Dermis lymphatic vessel endothelial cell (primary cell): ENCODE measurements at places on chromosomes 7 and 10. TPM values are rescaled to one million over a fixed set of nuclear protein-coding genes. Genes with fewer than 3 reads are reported as not detected.

DUS4L gene
- 2.9 and 4.4 TPM in 2 replicates for total RNA-seq

SPACDR gene
- 0.09 and 0.22 TPM in 2 replicates for total RNA-seq

HOXA7 gene
- total RNA-seq: 1.4 and 2.5 TPM in 2 replicates

FAM171A1 gene
- total RNA-seq: 41.9 and 47.4 TPM in 2 replicates

MYOZ1 gene
- not detected in 2 replicates for total RNA-seq

TMEM225B gene
- 0.11 TPM in 1 of 2 replicates, not detected in the other for total RNA-seq

GSTO2 gene
- total RNA-seq: 0.98 and 1.0 TPM in 2 replicates

CRHR2 gene
- total RNA-seq: not detected in 2 replicates

IGFBP1 gene
- total RNA-seq: not detected in 2 replicates

A1CF gene
- total RNA-seq: not detected in 2 replicates

CYP26A1 gene
- 0.26 and 1.6 TPM in 2 replicates for total RNA-seq

IKZF1 gene
- total RNA-seq: 0.11 and 0.17 TPM in 2 replicates

HOXA2 gene
- 0.11 and 0.43 TPM in 2 replicates for total RNA-seq

ING3 gene
- 28.3 and 33.7 TPM in 2 replicates for total RNA-seq

CFAP58 gene
- 2.5 and 3.4 TPM in 2 replicates for total RNA-seq

CPA4 gene
- total RNA-seq: 0.54 TPM in 1 of 2 replicates, not detected in the other

TBXAS1 gene
- 0.69 and 0.87 TPM in 2 replicates for total RNA-seq

RPA3 gene
- 12.0 and 12.4 TPM in 2 replicates for total RNA-seq

STK31 gene
- total RNA-seq: 0.11 and 0.17 TPM in 2 replicates

LOXL4 gene
- 0.17 and 0.33 TPM in 2 replicates for total RNA-seq

MAGI2 gene
- total RNA-seq: 0.33 and 0.60 TPM in 2 replicates

RNF148 gene
- total RNA-seq: 0.98 and 1.3 TPM in 2 replicates

SPDYE1 gene
- not detected in 2 replicates for total RNA-seq

BTBD16 gene
- not detected in 2 replicates for total RNA-seq

DGKI gene
- 0.86 and 2.5 TPM in 2 replicates for total RNA-seq

HUS1 gene
- total RNA-seq: 10.1 and 11.4 TPM in 2 replicates

PRSS37 gene
- not detected in 2 replicates for total RNA-seq

RELN gene
- total RNA-seq: 1,060 and 1,696 TPM in 2 replicates
